ENCODE measurements at places on chromosomes 1 and 21. TPM values are rescaled to one million over a fixed set of nuclear protein-coding genes. Genes with fewer than 3 reads are reported as not detected.

The NLRP3 gene
- total RNA-seq = 0.13 TPM

The EVA1C gene
- 5.5 TPM for total RNA-seq

The MATN1 gene
- 0.11 TPM for total RNA-seq

The SLAMF8 gene
- total RNA-seq = 0.11 TPM

The KLHDC7A gene
- total RNA-seq = not detected

Data from articular chondrocyte of knee joint (primary cell).